Stimulated activated CD4-positive, alpha-beta T cell treated with anti-CD3 and anti-CD28 coated beads, TNF-alpha, amount 100 ng/mL, for 1 hour (primary cell): ENCODE measurements at places on chromosomes 13 and 19.

DNA sequence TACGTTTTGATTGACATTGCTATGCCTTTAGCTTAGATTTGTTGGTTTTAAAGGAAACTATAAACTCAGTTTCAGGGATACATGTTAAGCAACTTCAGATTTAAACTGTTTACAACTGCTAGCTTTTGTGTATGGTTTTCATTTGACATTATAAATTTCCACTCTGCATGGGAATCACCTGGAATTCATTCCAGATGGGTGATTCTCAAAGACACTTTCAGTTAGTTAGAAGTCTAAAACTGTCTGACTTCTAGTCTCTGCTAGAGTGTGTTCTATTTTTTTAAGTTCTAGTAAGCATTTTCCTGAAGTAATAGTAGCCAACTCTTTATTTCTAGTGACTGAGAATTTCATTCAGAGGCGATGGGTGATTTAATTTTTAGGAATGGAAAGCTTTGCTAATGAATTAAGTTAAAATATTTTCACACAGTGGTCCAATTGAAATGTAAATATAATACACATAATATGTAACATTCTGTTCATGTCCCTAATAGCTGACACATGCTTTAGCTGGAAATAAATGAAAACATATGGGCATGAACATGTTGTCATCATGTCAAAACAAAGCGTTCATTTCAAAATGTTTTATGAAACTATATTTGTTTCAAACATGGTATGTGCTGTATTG is 58.3 kb upstream of the CSNK1A1L start:
- DNase-seq = no peak

GRCh38 chr19:9727644-9728043 is 40.9 kb downstream of the ZNF846 start:
- no peak for DNase-seq

DNA sequence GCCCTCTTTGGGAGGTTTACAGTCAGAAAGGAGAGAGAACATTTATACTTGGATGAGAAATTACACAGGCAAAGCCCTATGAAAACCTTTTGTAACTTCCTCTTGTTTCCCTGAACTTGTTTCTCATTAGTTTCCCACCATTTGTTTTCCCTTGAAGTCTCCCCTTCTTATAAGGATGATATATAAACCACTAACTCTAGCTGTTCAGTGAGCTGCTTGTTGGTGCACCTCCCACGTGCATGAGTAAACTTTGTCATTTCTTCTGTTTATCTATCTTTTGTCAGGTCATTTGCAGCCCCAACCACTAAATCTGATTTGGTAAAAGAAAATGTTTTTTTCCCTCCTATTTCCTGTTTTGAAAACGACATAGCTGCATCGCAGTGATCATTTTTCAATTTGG is 919.9 kb downstream of the SLITRK1 start:
- DNase-seq = no peak

- no peak for DNase-seq
Observed at GRCh38 chr13:53848366-53848961, 819.9 kb downstream of the OLFM4 start.

GRCh38 chr19:15443838-15444237 is 5.9 kb downstream of the WIZ start:
- no peak for DNase-seq

- no peak for DNase-seq
Observed at GRCh38 chr19:32171719-32172151, 173.7 kb upstream of the ZNF507 start.

DNA sequence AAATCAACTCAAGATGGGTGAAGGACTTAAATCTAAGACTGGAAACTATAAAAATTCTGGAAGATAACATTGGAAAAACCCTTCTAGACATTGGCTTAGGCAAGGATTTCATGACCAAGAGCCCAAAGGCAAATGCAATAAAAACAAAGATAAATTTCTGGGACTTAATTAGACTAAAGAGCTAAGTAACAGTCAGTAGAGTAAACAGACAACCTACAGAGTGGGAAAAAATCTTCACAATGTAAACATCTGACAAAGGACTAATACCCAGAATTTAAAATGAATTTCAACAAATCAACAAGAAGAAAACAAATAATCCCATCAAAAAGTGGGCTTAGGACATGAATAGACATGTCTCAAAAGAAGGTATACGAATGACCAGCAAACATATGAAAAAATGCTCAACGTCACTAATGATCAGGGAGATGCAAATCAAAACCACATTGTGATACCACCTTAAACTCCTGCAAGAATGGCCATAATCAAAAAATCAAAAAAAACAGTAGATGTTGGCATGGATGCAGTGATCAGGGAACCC is 6.3 kb upstream of the RFX1 start:
- DNase-seq = no peak

DNA sequence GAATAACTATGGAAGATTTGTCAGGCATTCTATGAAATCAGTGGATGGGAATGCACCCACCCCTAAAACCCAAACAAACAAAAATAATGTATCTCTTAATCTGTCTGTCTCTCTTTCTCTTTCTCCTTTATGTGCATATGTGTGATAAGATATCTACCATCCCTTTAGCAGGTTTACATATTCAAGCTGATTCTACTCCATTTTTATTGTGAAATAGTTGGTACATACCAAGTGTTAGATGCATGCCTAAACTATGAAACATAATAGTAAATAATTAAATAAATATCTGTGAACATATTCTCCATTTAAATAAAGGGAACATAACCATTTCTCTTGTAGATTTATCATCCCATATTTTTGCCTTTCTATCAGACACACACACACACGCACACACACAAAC is 121.8 kb upstream of the PCDH9 start:
- DNase-seq = no peak

GRCh38 chr13:98490195-98490836 is 86.6 kb downstream of the STK24 start:
- no peak for DNase-seq

DNA sequence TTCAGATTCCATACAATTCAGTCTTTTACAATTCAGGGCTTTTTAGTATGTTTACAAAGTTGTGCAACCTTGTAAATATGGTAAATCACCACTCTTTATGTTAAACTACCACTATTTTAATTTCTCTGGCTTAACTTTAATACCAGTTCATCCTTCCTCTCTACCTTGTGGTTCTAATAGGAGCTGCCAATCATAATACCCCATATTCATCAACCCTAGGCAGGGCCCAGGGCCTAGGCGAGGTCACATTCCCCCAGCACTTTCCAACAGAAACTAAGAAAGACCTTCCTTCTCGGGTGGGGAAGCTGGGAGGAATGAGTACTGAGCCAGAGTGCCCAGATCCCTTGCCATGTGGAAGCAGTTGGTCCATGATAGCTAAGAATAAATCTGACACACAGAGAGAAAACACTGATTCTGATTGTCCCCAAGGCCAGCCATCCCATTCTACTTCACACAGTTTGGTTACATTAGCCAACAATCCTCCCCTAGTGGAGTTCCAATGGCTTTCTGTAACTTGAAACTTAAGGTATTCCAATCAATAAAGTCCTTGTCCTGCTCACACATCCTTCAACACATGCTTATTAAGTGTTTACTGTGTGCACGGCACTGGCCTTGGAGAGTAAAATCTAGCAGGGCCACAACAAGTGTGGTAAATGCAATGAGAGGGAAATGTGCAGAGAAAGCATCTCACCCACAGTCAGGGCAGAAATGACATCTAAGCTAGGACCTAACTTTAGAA is 76.8 kb downstream of the NUFIP1 start:
- DNase-seq = no peak

DNA sequence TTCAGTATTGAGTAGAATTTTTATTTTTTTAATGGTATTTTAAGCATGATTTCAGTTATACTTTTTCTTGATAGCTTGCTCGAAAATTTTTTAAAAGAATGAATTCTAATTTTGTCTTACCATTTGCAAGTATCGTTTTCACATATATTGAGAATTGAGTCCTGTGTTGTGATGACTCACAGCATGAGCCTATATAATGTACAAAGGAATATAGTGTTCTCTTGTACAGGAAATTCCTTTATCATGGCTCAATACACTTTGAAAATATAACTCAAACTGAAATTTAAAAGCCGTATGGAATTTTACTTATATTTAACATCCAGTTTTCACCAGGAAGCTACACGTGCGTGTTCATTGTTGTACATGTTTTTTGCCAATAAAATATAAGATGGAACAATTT is 161.1 kb upstream of the TMTC4 start:
- DNase-seq = no peak

DNA sequence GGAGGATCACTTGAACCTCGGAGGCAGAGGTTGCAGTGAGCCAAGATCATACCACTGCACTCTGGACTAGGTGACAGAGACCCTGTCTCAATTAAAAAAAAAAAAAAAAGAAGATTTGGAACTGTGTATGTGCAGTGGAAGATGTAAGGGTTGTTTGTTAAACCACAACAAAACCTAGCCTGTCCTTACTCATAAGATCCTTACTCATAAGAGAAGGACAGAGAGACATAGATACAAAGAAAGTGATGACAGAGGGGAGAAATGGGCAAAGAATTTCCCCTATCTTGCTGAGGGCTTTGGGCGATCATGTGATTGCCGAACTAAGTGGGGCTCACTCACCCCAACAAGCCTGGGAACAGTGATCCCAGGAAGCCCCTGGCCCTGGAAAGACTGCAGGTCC is 7.9 kb downstream of the ITPKC start:
- DNase-seq = no peak

GRCh38 chr19:16262618-16263017 is 62.0 kb upstream of the KLF2 start:
- DNase-seq = no peak

- no peak for DNase-seq
Observed at GRCh38 chr19:29871143-29871542, 59.4 kb downstream of the CCNE1 start.

DNA sequence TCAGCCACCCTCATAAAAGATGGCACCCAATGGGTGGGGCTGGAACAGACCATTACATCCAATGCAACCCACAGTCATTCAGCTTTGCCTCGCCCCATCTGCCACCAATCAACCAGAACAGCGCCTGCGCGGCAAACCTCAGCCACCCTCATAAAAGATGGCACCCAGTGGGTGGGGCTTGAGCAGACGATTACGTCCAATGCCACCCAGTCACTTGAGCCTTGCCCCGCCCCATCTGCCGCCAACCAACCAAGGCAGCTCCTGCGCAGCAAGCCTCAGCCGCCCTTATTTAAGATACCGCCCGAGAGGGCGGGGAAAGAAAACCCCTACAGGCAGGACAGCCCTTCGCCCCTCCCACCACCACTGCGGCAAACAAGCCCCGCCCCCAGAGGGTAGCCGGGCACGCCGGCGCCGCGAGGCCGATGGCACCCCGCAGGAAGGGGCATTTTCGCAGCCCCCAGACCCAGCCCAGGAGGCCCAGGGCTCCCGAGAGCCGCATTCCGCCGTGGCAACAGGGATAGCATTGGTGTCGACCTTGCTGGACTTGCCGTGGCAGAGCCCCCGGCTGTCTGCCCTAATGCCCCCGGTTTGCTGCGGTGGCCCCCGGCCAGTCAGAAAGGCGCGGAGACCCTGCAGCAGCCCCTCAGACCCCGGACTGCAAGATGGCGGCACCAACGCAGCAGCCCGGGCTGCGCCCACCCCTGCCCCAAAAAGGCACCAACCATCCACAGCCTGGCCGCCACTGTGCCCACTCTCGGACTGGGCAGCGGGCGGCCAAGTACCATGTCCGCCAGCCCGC is 675 bp downstream of the PEG3 start:
- no peak for DNase-seq

DNA sequence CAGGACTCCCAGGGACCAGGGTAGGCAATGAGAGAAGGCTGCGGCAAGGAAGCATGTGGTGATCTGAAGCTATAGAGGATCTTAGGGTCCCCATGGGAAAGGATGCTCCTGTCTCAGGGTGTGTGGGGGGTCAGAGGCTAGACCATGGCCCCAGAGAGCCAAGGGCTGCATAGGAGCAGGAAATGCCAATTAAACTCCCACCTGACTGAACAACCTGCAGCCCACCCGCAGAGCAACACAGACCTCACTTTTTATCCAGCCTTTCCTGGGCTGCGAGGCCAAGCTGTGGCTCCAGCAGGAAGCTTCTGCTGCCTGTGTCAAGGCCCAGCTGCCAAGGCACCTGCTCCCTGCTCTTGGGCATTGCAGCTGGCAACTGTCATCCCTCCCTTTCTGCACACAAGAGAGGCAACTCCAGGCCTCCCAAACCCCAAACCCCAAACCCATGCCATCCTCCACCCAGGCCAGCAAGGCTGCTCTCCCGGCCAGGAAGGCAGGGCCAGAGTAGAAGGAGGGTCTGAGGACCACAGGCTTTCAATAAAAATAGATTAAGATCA is 290.1 kb downstream of the FOXO1 start:
- DNase-seq = no peak

DNA sequence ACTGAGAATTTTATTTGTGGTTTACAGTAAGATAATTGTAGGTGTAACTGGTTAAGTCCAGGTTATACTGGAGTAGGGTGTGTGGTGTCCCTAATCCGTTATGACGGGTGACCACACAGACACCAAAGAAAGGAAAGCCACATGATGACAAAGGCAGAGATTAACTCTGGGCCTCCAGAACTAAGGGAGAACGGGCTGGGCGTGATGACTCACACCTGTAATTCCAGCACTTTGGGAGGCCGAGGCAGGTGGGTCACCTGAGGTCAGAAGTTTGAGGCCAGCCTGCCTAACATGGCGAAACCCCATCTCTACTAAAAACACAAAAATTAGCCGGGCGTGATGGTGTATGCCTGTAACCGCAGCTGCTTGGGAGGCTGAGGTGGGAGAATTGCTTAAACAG is 10.2 kb upstream of the FUT2 start:
- no peak for DNase-seq

GRCh38 chr19:23972161-23972560 is 57.5 kb downstream of the ZNF726 start:
- no peak for DNase-seq

DNA sequence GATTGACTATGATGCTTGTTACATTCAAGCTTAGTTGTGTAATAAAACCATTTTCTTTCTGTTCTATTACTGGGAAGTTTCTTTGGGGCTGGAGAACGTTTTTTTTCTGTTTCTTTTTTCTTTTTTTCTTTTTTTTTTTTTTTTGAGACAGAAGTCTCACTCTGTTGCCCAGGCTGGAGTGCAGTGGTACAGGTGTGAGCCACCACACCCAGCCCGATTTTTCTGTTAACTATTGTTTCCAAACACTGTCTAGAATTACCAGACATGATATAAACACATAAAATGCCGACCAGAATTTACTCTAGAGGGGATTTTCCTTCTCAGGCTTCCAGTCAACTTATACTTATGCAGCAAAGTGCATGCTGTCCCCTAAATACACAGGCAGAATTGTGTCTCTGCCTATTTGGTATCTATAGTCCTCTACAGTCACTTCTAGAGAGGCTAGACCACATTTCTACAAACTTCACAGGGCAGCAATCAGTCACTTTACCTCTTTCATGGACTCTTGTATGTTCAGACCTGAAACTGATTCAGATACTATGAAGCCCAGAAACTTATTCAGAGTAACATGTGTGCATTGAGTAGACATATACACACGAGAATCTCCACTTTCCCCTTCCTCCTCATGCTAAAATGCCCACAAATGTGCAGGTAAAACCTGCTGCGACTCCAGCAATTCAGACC is 121.2 kb downstream of the ZNF737 start:
- no peak for DNase-seq

DNA sequence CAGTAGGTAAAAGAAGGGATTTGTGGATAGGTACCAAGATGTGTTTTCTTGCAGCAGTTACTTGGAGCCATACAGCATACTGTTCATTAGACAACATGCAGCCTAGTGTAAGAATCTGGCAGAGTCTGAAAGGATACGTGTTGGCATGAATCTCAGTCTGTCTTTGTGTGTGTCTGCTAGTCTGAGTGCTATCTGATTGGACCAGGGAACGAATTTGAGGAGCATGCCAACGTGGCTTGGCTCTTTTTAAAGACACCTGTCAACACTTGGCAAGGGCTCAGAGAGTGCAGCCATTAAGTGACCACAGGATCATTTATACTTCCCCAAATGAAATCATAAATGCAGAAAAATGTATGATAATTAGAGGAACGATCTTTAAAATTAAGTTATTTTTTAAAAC is 27.6 kb upstream of the ATXN8OS start:
- no peak for DNase-seq
